Thymus (tissue), 14 donors: ENCODE measurements at places on chromosomes 2 and 18. TPM values are rescaled to one million over a fixed set of nuclear protein-coding genes. Genes with fewer than 3 reads are reported as not detected.

DNA sequence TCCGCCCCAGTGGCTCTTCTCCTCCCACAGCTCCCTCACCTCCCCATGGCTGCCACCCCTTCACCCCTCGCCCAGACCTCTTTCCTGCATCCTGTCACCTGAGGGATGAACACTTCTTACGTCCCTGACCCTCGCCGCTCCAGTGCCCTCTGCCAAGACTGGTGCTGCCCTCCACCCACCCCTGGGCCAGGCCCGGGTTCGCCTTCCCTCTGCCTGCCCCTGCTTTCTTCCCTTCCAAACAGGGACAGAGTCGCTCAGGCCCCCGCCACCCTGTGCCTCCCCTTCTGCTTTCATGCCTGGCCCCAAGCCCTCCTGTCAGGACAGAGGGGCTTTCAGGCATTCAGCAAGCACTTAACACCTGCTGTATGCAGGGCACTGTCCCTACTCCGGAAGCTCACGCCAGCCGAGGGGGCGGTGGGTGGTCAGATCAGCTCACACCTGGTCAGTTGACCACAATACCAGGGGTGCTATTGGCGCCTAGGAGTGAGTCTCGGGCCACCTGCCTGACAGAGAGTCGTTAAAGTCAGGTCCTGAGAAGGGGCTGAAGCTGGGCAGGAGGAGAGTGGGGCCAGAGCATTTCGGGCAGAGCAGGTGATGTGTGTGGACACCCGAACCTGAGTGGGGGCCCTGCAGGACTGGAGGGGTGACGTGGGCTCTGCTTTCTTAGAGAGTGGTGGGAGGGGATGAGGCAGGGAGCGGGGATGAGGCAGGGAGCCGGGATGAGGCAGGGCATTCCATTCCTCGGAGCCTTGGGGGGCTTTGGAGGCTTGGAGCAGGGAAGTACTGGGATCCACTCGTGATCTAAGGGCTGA, 26.0 kb upstream of the HPCAL1 start:
- peaks cover 7% of the 10 kb centered on the region for H3K27me3 ChIP-seq
- H3K27ac ChIP-seq, result no peak overlapping the region
- H3K4me3 ChIP-seq, result no peak overlapping the region
- no peak for DNase-seq
- no peaks in the 10 kb centered on the region for H3K36me3 ChIP-seq

Gene CXCR1
- 0.24 TPM for total RNA-seq

Gene HOXD12
- total RNA-seq, result not detected

GRCh38 chr2:159744363-159744762, 32.1 kb downstream of the MARCHF7 start:
- no peak overlapping the region for H3K4me3 ChIP-seq
- H3K4me1 ChIP-seq, result no peaks in the 10 kb centered on the region
- no peak for DNase-seq
- no peak overlapping the region for H3K27ac ChIP-seq
- H3K27me3 ChIP-seq, result no peaks in the 10 kb centered on the region

- H3K27ac ChIP-seq, result no peak overlapping the region
- no peak for DNase-seq
- H3K4me3 ChIP-seq, result no peak overlapping the region
- peaks cover 13% of the 10 kb centered on the region for H3K27me3 ChIP-seq
- H3K36me3 ChIP-seq, result no peaks in the 10 kb centered on the region
Measured at GRCh38 chr2:37348155-37348554, 3.7 kb downstream of the QPCT start.

- H3K27ac ChIP-seq, result no peak overlapping the region
- DNase-seq, result no peak
- H3K36me3 ChIP-seq, result no peaks in the 10 kb centered on the region
- H3K4me1 ChIP-seq, result no peaks in the 10 kb centered on the region
- no peaks in the 10 kb centered on the region for H3K27me3 ChIP-seq
Measured at GRCh38 chr2:75047189-75047991, 88.9 kb downstream of the POLE4 start.

DNA sequence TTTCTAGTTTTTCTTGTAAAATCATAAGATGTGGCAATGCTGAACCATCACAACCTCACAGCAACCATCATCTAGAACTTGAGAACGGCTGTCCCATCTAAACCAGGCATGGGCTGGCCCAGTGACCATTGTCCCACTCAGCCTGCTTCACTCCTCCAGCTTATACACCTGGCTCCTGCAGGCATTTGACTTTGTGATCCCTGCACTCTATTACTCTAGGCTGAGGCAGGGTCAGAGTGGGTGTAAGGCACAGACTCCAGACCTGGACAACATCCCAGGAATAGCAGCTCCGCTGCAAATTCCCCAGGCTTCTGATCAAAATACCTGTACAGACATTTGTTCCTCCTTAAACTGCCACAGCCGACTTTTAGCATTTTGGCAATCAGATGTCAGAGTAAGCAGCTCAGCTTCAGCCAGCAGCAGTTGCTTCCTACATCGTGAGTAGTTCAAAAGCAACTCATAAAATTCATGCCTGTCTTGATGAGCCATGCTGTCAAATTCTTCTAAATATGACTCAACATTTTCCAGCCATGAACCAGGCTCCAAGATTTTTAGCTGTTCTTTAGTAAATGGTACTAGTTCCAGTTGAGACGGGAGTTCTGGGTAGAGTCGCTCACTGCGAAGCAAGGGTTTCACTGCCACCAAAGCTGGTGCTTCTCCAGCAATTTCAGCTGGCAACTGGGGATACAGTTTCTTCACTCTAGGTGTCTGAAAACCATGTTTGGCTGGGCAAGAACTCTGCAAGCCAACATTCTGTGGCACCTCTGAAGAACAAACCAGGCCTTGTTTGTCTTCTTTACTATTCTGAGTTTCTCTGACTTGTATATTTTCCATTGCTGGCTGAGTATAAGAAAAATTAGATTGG, 12.8 kb downstream of the EPG5 start:
- H3K36me3 ChIP-seq, result peaks cover 52% of the 10 kb centered on the region
- H3K4me3 ChIP-seq, result no peak overlapping the region
- DNase-seq, result no peak
- no peak overlapping the region for H3K27ac ChIP-seq

DNA sequence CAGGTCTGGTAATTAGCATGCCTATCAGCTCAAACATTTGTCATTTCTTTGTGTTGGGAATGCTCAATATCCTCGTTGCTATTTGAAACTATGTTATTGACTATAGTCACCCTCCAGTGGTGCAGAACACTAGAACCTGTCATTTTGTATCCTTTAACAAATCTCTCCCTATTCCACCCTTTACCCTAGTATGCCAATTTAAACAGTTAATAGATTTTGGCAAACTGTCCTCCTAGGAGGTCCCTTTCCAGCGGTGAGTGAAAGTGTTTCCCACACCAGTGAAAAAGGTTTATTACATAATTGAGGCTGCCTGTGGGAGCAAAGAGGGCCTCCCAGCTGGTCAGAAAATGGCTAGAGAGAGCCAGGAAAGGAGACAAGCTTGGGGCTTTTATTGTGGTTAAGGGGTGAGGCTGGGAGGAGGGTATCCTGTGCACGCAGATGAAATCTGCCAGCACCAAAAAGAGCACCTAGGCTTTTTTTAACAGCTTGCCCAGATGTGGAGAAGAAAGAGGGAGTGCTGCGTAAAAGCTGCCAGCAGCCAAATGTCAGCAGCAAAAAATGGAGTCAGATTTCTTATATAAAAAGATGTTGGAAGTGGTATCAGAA, 1.8 kb upstream of the DRC1 start:
- no peak for DNase-seq
- no peaks in the 10 kb centered on the region for H3K4me1 ChIP-seq
- H3K4me3 ChIP-seq, result no peak overlapping the region

Gene CDCA7
- total RNA-seq, result 42.9 TPM

Gene NT5DC4
- total RNA-seq, result 0.85 TPM

DNA sequence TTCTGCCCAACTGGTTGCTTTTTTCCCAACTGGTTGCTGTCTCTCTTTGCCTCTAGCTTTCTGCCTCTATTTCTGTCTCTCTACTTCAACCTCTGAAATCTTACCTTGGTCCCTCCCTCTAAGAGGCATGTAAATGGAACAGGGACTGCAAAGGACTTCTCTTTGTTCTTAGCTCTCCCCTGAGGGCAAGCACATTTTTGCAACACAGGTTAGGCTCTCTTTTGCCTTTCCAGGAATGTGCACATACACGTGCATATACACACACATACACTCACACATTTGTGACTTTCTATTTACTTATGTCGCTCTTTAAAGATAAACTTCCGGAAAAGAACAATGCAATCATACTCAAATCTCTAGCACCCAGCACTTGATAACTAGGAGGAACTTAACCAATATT, 262.6 kb upstream of the DDX18 start:
- no peaks in the 10 kb centered on the region for H3K36me3 ChIP-seq
- no peak overlapping the region for H3K27ac ChIP-seq
- no peak overlapping the region for H3K4me3 ChIP-seq
- DNase-seq, result no peak
- H3K4me1 ChIP-seq, result no peaks in the 10 kb centered on the region
- H3K27me3 ChIP-seq, result no peaks in the 10 kb centered on the region

Gene PLCL1
- 16.5 TPM for total RNA-seq

Gene CCDC74A
- 5.1 TPM for total RNA-seq

DNA sequence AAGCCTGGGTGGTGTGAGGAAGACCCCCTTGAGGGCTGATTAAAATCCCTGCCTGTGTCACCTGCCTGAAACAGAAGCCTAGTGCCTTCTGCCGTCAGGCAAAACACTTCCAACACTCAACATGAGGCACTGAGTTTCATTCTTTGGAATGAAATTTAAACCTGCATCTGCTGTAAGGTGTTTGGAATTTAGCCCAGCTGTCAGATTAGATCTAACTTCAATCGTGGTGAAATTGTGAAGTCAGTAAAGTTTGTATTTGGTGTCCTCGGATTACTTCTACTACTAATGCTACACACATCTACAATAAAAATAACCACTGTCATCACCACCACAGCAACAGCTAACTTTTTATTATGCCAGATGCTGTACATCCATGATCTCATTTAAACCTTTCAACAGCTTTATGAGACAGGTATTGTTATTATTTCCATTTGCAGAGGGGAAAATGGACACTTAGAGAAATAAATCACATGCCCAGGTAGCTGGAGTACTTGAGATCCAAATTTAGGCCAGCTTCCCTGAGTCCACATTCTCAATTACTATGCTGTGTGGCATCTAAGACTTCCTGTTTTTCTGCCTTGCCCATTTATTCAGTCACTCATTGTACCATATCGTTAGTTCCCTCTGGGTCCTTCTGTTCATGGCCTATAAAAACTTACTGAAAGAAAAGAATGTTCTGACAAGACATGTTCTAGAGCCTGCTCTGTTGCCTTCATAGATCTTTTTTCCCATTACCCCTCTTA, 98.2 kb upstream of the GCFC2 start:
- H3K27ac ChIP-seq, result no peak overlapping the region
- DNase-seq, result no peak
- no peaks in the 10 kb centered on the region for H3K4me1 ChIP-seq
- no peaks in the 10 kb centered on the region for H3K27me3 ChIP-seq
- no peak overlapping the region for H3K4me3 ChIP-seq

DNA sequence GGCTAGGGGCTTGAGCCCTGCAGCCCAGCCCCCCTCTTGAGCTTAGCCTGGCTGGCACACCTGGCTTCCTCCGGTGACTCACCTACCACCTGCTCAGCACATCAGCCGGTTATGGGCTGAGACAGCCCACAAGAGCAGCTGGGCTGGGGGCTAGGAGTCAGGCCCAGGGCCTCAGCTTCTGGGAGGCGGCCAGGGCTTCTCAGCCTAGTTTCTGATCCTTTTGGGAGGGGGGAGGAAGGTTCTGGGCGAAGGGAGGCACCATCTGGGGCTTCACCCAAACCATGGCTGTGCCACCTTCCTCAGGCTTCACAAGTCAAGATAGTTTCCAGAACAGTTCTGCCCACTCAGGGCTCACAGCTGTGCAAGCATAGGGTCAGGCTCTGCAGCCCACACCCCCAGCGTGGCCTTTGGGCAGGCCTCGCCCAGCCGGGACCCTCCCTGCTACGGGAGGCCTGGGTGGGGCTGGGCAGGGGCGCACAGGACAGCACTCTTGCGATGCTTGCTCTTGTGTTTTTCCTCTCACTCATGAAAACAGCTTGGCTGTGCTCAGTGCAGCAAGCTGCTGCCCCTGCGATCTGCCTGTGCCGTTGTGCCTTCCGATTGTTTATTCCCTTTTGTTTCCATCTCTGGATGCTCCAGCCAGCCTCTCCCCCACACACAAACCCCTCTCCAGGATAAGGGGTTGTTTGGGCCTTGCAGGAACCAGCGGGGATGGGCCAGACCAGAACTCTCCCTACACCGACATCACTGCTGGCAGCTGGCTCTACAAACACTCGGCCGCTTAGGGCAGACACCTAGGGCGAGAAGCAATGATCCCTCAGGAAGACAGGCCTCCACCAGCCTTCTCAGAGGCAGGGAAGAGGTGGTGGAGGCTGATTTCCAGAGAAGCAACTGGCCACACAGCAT, 26.1 kb upstream of the SEMA4C start:
- peak overlapping the region; percentile 53 for H3K27ac ChIP-seq
- H3K36me3 ChIP-seq, result no peaks in the 10 kb centered on the region
- DNase-seq, result no peak
- H3K4me3 ChIP-seq, result no peak overlapping the region

Gene SGPP2
- total RNA-seq, result 5.4 TPM

- H3K4me1 ChIP-seq, result peaks cover 47% of the 10 kb centered on the region
- H3K27me3 ChIP-seq, result peaks cover 11% of the 10 kb centered on the region
- DNase-seq, result no peak
- H3K36me3 ChIP-seq, result no peaks in the 10 kb centered on the region
Measured at GRCh38 chr2:74835831-74836674, 2.1 kb downstream of the HK2 start.

Gene TYMS
- 55.7 TPM for total RNA-seq

Gene DOK6
- 0.57 TPM for total RNA-seq

- H3K36me3 ChIP-seq, result peaks cover 90% of the 10 kb centered on the region
- H3K27ac ChIP-seq, result peak overlapping the region; percentile 58
- H3K27me3 ChIP-seq, result no peaks in the 10 kb centered on the region
- peaks cover 2% of the 10 kb centered on the region for H3K4me1 ChIP-seq
Measured at GRCh38 chr2:47056868-47057686, 98.0 kb downstream of the STPG4 start.

Gene C2orf80
- total RNA-seq, result not detected

- peaks cover 2% of the 10 kb centered on the region for H3K27me3 ChIP-seq
- H3K4me1 ChIP-seq, result no peaks in the 10 kb centered on the region
- no peak overlapping the region for H3K4me3 ChIP-seq
- no peak for DNase-seq
- no peaks in the 10 kb centered on the region for H3K36me3 ChIP-seq
Measured at GRCh38 chr2:174704061-174704460, 60.2 kb downstream of the CHRNA1 start.

DNA sequence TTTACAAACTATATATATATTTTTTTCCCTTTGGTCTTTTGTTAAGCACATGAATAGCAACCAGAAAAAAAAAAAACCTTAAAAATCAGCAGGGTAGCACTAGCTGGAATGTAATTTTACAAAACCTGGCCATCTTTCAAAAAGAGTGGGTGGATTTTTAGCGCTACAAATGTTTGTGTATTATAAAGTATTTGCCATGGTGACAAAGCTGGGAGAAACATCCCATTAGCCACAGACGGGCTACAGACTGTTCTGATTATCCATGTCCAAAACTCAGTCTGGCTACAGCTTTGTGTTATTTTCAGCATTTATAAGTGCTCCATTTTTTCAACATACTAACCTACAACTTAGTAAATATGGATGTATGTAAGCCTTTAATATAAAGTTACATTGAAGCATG, 249.5 kb upstream of the TANK start:
- no peaks in the 10 kb centered on the region for H3K36me3 ChIP-seq
- no peaks in the 10 kb centered on the region for H3K27me3 ChIP-seq
- no peak for DNase-seq
- no peak overlapping the region for H3K4me3 ChIP-seq

- H3K4me3 ChIP-seq, result no peak overlapping the region
- peaks cover 2% of the 10 kb centered on the region for H3K36me3 ChIP-seq
- no peaks in the 10 kb centered on the region for H3K4me1 ChIP-seq
- DNase-seq, result no peak
- no peaks in the 10 kb centered on the region for H3K27me3 ChIP-seq
- H3K27ac ChIP-seq, result no peak overlapping the region
Measured at GRCh38 chr2:45403036-45403435, 208.0 kb downstream of the SRBD1 start.
